Hair follicular keratinocyte (primary cell): ENCODE measurements at places on chromosomes 4 and X. TPM values are rescaled to one million over a fixed set of nuclear protein-coding genes. Genes with fewer than 3 reads are reported as not detected.

NLRP2B gene
- not detected in 2 replicates for total RNA-seq

CCDC110 gene
- not detected in 2 replicates for total RNA-seq

HSFX1 gene
- total RNA-seq, result 0.08 TPM in 2 replicates

GLOD5 gene
- not detected in 2 replicates for total RNA-seq

MAGEB10 gene
- not detected in 2 replicates for total RNA-seq

ARR3 gene
- total RNA-seq, result not detected in 2 replicates

SORBS2 gene
- total RNA-seq, result 1.2 and 1.8 TPM in 2 replicates

AMER1 gene
- total RNA-seq, result 1.6 and 2.2 TPM in 2 replicates

TMSB15B gene
- 7.8 and 18.3 TPM in 2 replicates for total RNA-seq

EOLA1 gene
- 7.1 and 11.4 TPM in 2 replicates for total RNA-seq

CXCL11 gene
- total RNA-seq, result 0.15 and 1.2 TPM in 2 replicates

FAT4 gene
- total RNA-seq, result 0.65 and 1.2 TPM in 2 replicates

UGT2B11 gene
- total RNA-seq, result not detected in 2 replicates

MBNL3 gene
- total RNA-seq, result 6.8 TPM in 2 replicates

DSPP gene
- total RNA-seq, result not detected in 2 replicates

TRIM75 gene
- not detected in 2 replicates for total RNA-seq

CSAG1 gene
- total RNA-seq, result not detected in 2 replicates

PIGA gene
- total RNA-seq, result 9.1 and 11.4 TPM in 2 replicates

ARSJ gene
- 16.5 and 20.1 TPM in 2 replicates for total RNA-seq

ZNF630 gene
- 0.42 and 1.1 TPM in 2 replicates for total RNA-seq

SHROOM3 gene
- 15.1 and 15.6 TPM in 2 replicates for total RNA-seq

CFI gene
- total RNA-seq, result not detected in 2 replicates

LRAT gene
- 2.4 and 3.7 TPM in 2 replicates for total RNA-seq

DDX53 gene
- not detected in 2 replicates for total RNA-seq

GAGE12J gene
- not detected in 2 replicates for total RNA-seq

XAGE1B gene
- total RNA-seq, result not detected in 2 replicates

MGAT4D gene
- not detected in 2 replicates for total RNA-seq

MAGIX gene
- 4.8 and 11.0 TPM in 2 replicates for total RNA-seq

SRPK3 gene
- total RNA-seq, result 0.11 TPM in 1 of 2 replicates, not detected in the other

IL2 gene
- total RNA-seq, result not detected in 2 replicates

SPP1 gene
- total RNA-seq, result 0.70 and 1.6 TPM in 2 replicates

PAGE1 gene
- total RNA-seq, result not detected in 2 replicates

LAS1L gene
- 23.3 and 44.8 TPM in 2 replicates for total RNA-seq

SLC26A1 gene
- total RNA-seq, result not detected in 2 replicates

ALB gene
- total RNA-seq, result not detected in 2 replicates

ZNF157 gene
- 0.19 TPM in 1 of 2 replicates, not detected in the other for total RNA-seq

HS3ST1 gene
- 0.72 and 0.94 TPM in 2 replicates for total RNA-seq

PDLIM3 gene
- total RNA-seq, result 0.68 and 1.1 TPM in 2 replicates

PGM2 gene
- total RNA-seq, result 34.6 and 42.5 TPM in 2 replicates

ADH1B gene
- total RNA-seq, result not detected in 2 replicates

RLIM gene
- 20.4 and 27.9 TPM in 2 replicates for total RNA-seq
